ENCODE measurements at places on chromosomes 13 and 19.

- DNase-seq = no peak
Measured at GRCh38 chr13:61192826-61193225, 222.8 kb downstream of the PCDH20 start.

DNA sequence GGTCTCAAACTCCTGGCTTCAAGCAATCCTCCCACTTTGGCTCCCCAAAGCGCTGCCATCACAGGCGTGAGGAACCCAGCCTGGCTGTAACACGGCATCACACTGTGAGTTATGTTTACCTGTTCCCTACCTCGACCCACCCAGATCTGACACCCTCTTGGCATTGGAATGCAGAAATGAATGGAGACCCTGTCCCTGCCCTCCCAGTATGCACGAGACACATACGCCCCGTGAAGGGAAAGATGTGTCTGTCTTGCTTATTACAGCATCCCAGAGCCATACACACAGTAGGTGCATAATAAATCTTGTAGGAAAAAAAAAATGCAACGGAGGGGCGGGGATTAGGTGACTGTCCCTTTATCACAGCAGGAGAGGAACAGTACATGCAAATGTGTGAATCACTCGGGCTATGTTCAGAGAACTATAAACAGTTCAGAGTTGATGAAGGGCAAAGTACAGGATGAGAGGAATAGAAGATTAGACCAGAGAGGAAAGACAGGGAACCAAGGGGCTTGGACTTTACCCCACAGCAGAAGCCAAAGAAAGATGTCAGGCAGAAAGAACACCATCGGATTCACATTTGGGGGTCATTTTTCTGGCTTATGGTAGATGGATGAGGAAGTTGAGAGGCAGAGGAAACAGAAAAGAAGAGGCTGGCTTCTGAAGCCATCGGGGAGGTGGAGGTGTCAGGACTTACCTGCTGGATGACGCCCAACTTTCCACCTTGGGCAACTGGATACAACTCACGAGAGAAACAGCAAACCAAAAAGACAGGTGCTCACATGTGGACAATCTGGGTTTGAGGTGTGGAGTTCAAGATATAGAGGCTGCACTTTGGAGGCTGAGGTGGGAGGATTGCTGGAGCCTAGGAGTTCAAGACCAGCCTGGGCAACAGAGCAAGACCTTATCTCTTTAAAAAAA is 94.3 kb downstream of the INSR start:
- DNase-seq = no peak

GRCh38 chr13:113783200-113783881 is 24.3 kb downstream of the TMEM255B start:
- no peak for DNase-seq

DNA sequence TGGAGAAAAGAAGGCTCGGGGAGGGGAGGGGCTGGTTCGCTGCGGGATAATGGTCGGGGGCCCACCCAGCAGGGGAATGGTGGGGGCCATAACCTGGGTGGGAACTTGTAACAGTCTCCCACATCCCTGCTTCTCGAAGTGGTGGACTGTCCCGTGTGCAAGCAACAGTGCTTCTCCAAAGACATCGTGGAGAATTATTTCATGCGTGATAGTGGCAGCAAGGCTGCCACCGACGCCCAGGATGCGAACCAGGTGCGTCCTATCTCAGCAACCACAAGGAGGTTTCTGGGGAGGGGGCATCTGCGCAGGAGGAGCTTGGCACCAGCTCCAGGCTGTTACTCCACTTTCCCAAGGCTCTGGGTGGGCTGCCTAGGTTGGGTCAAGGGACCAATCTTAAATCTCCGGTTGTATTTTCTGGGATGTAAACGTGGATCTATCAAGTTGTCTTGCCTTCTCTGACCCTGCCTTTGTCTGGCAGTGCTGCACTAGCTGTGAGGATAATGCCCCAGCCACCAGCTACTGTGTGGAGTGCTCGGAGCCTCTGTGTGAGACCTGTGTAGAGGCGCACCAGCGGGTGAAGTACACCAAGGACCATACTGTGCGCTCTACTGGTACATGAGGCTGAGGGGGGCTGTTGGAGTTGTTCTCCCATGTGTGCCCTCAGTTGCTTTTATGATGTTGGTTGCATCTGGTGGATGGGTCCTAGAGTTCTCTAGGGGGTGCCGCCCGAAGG is 1.6 kb downstream of the TRIM28 start:
- DNase-seq = no peak

DNA sequence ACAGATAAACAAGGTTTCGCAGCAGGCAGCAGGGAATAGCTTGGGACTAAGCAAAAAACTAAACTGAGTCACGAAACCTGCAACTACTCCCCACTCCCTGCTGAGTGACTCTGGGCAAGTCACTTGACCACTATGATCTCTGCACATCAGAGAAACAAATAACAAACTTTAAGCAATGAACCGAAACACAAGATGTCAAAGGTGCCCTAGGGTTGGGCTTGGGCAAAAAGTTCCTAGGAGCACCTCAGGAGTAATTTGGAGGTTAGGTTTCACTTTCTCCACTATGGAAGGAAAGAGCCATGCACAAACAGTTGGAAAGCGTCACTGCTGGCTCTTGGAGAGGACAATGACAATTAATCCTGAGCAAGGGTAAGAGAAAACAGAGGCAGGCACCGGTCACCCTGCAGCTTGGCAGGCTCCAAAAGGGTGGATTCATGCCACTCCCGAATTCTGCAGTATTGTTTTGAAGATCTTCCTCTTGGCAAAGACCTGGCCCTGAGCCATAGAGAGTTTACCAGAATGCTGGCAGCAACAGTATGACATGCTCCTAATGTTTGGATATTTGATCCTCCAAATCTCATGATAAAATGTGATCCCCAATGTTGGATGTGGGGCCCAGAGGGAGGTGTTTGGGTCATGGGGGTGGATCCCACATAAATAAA is 60.3 kb downstream of the CRYL1 start:
- DNase-seq = no peak

GRCh38 chr19:31214086-31214485 is 135.2 kb downstream of the TSHZ3 start:
- no peak for DNase-seq

- DNase-seq = no peak
Measured at GRCh38 chr13:98749501-98749900, 3.0 kb downstream of the SLC15A1 start.

- no peak for DNase-seq
Measured at GRCh38 chr13:37716420-37717195, 118.0 kb upstream of the POSTN start.

- peak; percentile 91 for DNase-seq
Measured at GRCh38 chr19:11848594-11849469, at the start of gene ZNF439. ZNF439 (plus strand) TSS chr19:11848726; CDS start chr19:11848868, 142 bp downstream.

- no peak for DNase-seq
Measured at GRCh38 chr19:15702534-15702930, 25.3 kb upstream of the OR10H2 start.

DNA sequence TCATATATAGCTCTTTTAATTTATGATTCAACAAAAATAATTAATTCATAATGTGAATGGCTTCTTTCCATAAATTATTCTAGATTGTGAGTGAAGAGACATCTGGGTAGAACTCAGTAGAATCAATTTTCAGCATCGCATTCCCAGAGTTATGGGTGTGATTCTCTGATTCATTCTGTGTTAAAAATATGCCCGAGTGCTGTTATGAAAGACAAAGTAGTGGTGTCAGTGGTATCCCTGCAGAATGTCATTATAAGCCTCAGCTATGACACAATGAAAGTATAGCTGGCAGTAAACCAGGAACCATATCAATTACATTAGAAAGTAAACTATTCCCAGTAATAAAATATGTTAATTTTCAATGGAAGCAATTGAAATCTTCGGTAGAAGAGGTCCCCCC is 480.5 kb upstream of the SLITRK1 start:
- DNase-seq = no peak

DNA sequence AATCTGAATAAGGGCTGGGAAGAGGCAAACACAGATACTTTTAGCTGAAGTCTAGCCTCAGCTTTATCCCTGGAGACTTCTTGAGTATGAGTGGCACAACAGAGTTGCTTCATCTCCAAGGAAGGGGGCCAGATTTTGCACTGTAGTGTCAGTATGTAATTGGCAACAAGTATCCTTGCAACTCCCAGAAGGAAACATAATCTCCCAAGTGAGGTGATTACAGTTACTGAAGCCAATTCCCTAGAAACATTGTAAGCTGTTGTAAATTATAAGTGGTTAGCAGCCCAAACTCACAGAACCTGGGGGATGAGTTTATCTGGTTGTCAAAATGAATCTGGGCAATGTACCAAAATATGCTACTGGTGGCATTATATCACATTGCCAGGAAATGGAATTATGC is 2065.7 kb upstream of the PCDH20 start:
- no peak for DNase-seq

GRCh38 chr13:98839856-98840769 is 87.6 kb upstream of the SLC15A1 start:
- DNase-seq = peak; percentile 52

GRCh38 chr19:30968210-30968609 is 381.0 kb downstream of the TSHZ3 start:
- DNase-seq = no peak

DNA sequence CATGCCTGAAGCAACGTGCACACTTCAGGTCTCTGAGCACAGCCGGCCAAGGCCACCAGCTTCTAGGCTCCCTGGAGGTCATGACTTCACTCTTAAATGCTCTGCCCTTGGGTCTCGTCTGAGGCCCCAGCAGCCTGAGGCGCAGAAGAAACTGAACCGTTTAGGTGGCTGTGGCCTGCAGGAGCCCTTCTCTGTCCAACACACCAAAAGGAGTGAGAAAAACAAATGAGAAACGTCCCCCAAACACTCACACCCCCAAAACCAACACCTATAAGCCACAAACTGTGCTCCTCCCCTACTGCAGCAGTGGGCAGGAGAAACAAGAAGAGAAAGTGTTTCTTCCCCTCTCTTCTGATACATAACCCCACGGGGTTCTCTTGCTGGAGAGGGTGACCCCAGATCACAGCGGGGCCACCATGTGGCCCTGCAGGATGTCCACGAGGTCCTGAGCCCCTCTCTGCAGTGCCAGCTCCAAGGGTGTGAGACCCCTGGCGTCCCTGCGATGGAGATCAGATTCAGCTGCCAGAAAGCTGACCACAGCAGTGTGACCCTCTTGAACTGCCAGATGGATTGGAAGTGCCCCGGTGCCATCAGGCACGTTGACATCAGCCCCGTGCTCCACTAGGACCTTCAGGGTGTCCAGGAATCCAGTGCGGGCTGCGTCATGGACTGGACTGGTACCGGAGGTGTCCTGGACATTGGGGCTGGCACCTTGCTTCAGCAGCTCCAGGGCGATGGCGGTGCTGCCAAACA is 1.0 kb upstream of the KRI1 start:
- no peak for DNase-seq

DNA sequence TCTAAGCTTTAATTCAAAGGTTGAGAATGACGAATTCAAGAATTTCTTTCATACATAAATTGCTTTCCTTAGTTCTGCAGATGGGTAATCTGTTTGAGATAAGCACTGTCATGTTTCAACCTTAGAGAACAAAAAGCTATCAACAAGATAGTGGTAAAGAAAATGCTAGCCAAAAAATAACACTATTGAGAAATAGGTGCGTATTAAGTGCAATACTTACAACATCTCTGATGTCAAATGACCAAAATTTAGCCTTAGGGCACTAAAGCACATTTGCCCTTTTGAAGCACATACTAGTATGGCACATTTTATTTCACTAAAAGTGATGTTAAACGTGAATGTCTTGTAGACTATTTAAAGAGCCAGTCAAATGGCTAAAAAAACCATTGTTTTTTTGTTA is 4.9 kb downstream of the KBTBD6 start:
- no peak for DNase-seq

DNA sequence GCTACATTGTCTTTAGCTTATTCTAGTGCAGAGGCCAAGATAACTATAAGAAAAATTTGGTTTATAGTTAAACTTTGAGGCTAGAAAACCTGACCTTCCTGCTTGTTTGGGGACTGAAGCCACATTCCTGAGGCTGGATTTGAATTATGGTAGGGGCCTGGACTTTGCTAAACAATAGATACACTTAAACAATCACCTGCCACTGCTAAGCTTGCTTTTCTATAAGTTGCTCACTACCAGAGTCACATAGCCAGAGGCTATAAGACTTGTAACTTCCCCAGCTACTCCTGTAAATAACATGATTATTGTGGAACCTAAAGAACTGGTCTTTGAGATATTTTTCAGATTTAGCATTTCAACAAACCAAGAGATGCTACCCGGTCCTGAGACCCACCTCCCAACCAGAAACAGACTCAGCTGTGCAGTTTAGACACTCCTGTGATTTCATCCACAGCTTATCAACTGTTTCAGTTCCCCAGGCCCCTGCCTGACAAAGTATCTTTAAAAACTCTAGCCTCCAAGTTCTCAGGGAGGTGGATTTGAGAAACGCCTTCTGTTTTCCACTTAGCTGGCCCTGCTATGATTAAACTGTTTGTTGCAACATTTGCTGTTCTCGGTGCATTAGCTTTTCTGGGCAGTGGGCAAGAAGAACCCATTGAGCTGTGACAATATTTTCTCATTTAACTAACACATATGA is 77.7 kb downstream of the MIPEP start:
- DNase-seq = no peak

- no peak for DNase-seq
Measured at GRCh38 chr13:39095500-39095899, 57.2 kb downstream of the NHLRC3 start.

GRCh38 chr19:45455707-45456499 is 11.9 kb upstream of the FOSB start:
- no peak for DNase-seq

DNA sequence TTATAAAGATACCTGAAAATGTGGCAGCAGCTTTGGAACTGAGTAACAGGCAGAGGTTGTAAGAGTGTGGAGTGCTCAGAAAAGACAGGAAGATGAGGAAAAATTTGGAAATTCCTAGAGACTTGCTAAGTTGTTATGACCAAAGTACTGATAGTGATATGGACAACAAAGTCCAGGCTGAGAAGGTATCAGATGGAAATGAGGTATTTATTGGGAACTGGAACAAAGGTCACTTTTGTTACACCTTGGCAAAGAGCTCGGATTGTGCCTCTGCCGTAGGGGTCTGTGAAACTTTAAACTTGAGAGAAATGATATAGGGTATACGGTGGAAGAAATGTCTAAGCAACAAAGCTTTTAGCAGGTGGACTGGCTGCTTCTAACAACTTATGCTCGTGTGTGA is 419.9 kb downstream of the PCDH17 start:
- DNase-seq = no peak

DNA sequence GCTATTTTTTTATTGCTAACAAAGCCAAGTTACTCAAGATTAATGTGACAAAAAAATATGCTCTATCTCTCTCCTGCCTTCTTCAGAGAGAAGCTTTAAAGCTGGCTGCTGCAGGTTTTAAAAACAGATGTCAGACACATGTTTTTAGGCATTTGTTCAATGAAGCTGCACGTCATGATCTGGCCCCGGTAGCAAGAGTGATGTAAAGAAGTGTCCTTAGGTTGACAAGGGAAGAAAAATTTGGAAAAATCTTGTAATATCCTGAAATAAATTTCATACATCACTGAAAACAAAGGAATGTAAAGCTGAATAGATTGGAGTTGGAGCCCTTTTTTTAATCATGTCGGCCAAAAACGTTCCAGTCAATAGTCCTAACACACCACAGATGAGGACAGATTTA is 531.4 kb upstream of the NBEA start:
- no peak for DNase-seq

GRCh38 chr13:100809856-100810255 is 135.3 kb upstream of the TMTC4 start:
- no peak for DNase-seq

- peak; percentile 76 for DNase-seq
Measured at GRCh38 chr19:48806518-48806817, 4.4 kb downstream of the BCAT2 start.

Measured in hippocampal formation (tissue), 2 donors.